ENCODE measurements at places on chromosomes 11 and 22. TPM values are rescaled to one million over a fixed set of nuclear protein-coding genes. Genes with fewer than 3 reads are reported as not detected.
A peak's percentile ranks its signal among the peaks of the same experiment; 100 is the strongest.

DNA sequence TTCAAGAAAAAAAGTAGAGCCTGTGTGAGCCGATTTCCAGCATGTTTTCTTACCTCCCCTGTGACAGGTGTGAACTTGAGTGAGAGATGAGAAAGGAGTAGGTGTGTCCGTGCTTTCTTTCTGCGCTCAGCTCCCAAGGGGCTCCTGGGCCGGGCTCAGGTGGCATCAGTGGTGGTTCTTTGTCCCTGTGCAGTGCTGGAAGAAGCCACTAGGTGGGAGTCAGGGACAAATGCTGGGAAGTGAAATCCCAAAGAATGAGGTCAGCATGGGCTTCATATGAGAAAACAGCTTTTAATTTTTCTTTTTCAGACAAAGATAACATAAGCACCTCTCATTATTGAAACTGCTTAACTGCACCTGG, 57.8 kb downstream of the PPFIBP2 start:
- peak; percentile 17 for DNase-seq

DNA sequence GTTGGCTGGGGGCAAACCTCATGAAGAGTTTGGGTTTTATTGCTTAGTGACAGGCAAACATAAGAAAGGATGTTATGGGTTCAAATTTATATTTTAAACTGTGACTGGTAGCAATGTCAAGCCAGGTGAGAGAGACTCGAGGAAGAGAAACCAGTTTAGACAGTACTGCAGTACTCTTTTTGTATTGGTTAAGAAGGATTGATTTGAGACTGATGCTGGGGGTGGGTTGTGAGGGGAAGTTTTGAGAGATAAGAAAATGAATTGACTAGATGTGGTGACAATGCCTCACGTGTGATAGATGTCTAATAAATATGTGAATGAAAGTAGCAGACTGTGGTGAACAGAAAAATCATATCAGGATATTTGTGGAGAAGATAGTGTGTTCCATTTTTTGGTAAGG, 142.4 kb downstream of the DDX10 start:
- no peak for DNase-seq

GRCh38 chr11:62774407-62774806, 3.2 kb downstream of the TAF6L start:
- DNase-seq = no peak

The APLNR gene
- total RNA-seq = not detected

DNA sequence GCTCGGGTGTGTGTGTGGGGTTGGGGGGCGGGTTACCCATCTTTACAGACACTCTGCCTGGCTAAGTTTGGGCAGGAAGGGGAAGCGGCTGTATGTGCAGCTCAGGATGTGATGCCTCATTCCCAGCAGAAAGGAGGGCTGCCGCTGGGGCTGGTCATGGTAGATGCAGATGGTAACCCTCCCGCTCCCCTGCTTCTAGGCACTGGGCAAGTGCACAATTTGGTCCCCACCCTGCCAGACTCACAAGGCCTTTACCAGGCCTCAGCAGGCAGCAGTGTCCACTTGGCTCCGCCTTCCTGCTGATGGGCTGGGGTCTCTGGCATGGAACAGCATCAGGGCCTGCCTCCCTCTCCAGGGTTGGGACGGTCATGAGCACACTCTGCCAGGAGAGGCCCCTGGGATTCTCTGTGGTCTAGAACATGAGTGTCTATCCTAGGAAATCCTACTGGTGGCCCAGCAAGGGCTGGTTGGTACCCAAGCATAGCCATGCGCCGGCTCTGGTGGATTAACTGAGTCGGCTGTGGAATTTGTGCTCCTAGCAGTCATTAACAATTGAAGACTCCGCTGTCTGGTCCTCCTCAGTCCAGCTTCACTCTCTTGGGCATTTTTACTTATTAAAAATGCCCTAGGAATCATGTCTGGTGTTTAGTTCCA, 4.2 kb downstream of the LMO1 start:
- DNase-seq = no peak

The HYLS1 gene
- 8.6 TPM for total RNA-seq

DNA sequence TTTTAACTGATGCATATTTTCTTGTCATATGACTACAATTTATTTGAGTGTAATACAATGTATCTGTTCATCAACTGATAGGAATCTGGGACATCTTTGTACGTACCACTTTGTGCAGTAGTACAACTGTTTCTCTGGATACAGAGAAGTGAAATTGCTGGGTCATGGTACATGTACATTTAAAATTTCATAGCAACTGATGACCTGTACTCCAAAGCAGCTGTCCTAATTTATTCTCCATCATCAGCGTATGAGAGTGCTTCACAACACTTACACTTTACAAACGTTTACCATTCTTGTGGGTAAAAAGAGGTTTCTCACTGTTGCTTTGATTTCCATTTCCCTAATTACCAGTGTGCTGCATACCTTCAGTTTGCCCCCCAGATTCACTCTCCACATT, 552.8 kb upstream of the CADM1 start:
- no peak for DNase-seq

DNA sequence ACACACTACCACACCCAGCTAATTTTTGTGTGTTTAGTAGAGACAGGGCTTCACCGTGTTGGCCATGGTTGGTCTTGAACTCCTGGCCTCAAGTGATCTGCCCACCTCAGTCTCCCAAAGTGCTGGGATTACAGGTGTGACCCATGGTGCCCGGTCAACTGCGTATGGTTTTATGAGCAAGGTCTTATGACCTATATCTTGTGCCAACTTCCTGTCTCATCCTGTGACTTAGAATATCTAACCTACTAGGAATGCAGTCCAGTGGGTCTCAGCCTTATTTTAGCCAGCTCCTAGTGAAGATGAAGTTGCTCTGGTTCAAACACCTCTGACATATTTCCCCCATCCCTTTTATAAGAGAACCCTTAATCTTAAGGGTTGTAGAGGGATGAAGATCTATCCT, 66.1 kb upstream of the OR5AN1 start:
- DNase-seq = no peak

- DNase-seq = no peak
These were observed 20.2 kb upstream of the RGL4 start for GRCh38 chr22:23670378-23671295.

- no peak for DNase-seq
These were observed 47.1 kb upstream of the HORMAD2 start for GRCh38 chr22:30033137-30033536.

DNA sequence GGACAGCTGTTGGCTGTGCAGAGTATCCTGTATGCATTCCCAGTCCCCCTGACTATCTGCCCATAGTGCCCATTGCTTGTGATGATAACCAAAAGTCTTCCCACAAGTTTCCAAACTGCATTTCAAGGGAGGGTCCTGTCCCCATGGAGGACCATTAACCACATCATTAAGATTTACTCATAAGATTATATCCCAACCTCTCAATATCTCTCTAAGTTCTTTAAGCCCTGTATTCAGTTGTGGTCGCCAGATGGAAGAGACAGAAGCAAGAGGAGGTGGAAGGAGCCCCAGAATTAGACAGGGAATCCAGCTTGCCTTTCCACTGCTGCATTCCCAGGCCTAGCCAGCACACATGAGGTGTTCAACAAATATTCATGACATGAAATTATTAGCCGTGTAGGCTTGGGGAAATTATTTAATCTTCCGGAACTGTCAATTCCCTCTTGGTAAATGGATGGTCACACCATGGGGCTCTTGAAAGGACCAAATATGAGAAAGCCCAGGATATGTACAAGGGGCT, 42.6 kb upstream of the TIMP3 start:
- no peak for DNase-seq

DNA sequence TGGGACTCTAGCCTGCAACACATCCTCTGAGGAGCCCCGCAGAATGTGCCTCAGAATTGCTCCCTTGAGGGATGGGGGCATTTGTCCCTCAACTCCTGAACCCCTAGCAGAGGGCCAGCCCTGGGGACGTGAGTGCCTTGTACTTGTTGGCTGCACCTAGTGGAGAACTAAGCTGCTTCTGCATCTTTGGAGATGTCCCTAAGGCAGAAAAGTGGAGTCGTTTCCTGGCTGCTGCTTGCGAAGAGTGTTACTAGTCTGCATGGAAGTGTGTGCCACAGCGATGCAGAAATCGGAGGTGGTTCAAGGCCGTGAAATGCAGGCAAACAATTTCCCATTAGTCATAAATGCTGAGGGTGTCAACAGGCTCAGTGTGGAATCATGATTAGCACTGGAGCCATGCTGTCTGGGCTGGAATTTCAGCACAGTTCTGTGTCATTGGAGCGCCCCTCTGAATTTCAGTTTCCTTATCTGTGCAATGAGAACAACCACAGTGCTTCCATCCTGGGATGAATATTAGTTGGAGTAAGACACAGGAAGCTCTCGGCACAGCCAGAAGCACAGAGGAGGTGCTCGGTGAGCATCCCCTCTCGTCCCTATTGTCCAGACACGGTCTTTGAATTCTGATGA, 56.5 kb downstream of the MIAT start:
- no peak for DNase-seq

DNA sequence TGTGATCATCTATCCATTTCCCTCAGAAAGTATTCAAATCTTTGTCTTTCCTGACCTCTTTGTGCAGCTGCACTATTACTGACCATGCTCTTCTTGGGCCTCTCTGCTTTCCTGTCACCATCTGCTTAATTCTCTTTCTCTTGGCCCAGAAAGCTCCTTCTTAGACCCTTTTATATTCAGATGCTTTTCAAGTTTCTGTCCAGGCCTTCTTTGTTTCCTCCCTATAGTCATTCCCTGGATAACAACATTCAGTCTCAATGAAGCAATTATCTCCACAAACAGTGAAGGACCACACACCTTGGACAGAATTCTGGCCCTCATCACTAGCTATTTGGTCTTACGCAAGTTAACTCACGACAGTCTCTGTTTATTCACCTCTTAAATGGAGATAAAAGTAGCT, 89.7 kb downstream of the LARGE2 start:
- no peak for DNase-seq

DNA sequence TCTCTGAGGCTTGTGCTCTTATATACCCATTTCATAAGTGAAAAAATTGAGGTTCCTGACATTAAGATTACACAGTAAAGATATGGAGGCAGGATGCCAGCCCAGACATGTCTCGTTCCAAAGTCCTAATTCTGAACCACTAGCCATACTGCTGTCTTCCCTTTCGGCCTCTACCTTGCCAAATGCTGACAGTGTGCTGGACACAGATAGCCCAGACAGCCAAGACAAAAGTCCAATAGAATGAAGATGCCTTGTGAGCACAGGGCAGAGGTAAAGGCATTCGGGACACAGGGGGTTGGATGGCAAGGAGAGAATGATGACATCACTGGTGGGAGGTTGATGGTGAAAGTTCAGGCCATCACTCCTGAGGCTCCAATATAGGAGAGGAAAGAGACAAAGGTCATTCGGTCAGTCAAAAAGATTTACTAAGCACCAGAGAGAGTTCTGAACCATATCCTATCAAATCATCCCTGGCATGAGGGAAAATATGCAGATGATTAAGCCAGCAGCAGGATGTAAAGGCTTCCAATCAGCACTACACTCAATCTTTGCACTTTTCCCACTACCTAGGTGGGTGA, 174.0 kb upstream of the MTMR2 start:
- DNase-seq = no peak

The ZNF408 gene
- 6.2 TPM for total RNA-seq

DNA sequence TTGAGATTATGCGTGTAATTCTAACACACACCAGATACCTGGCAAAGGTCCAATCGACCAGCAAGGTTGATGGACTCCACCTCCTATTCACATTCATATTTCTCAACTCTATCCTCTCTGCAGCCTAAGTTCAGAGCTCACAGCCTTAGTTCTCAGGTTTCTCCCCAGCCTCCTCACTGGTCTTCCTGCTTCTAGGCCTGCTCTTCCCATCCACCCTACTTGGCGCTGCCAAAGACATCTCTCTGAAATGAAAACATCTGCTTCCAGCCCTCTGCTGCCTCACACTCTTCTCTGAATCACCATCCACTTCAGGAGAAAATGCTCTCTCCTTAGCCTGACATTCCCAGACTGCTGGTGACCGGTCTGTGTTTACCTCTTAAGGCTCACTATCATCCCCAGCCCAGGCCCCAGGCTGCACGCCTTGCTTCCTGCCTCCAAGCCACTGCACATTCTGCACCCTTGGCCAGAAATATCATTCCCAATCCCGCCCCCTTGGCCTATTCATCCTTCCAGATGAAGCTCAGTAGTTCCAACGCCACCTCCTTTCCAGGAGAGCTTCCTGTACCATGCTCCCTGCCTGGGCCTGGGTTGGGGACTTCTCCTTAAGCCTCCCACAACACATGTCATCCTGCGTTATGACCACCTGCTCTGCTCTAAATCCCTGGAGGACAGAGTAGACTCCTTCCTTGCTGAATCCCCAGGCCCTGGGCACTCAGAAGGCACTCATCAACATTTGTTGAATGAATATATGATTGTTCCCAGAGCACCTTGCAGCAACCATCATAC, 3.5 kb downstream of the ARRB1 start:
- DNase-seq = peak; percentile 71

The XNDC1N gene
- 9.2 TPM for total RNA-seq
